Activated T-cell treated with anti-CD3 and anti-CD28 coated beads, Interleukin-2, amount 50 U/mL, for 72 hours (primary cell): ENCODE measurements at places on chromosomes 16 and 17. TPM values are rescaled to one million over a fixed set of nuclear protein-coding genes. Genes with fewer than 3 reads are reported as not detected.

CAPN15 gene
- 58.5 TPM for total RNA-seq

DNA sequence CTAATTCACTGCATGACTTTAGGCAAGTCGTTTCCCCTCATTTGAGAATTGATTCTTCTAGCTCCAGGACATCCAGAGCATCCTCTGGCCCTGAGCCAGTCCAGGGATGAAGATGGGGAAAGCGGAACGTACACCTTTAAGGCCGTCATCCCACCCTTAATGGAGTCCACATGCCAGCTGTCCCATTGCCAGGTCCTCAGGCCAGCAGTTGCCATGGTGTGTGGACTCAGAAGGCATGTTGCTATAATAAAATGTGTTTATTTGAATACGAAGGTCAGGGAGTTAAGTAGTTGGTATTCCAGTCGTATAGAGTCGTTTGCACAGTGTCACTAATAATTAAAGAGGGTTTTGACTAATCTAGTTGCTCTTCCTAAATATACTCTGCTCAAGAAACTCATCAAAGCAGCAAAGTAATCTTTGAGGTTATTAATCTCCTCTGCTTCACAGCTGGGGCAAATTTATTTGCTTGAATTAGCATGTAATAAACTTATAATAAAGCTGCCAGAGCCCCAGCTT, 30.4 kb downstream of the CCDC182 start:
- peaks cover 3% of the 10 kb centered on the region for H3K36me3 ChIP-seq
- no peak overlapping the region for H3K4me3 ChIP-seq
- no peaks in the 10 kb centered on the region for H3K4me1 ChIP-seq

DNA sequence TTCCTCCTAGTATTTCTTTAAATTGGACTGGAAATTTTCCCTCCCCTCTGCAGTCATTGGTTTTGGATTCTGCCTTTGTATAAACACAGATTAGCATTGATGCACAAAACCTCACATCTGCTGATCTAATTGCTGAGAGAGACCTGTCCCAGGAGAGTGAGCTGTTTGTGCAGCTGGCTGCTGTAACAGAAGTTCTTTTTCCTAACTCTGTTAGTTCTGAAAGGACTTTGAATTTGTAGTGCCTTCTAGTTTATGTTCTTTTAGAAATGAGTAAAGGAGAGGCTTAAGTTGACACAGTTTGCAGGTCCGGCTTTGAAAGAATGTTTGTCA, 45.2 kb upstream of the KPNB1 start:
- no peak overlapping the region for H3K4me3 ChIP-seq
- H3K4me1 ChIP-seq: peaks cover 6% of the 10 kb centered on the region
- H3K36me3 ChIP-seq: peaks cover 30% of the 10 kb centered on the region
- peak overlapping the region; percentile 78 for H3K27ac ChIP-seq
- H3K27me3 ChIP-seq: no peaks in the 10 kb centered on the region

GRCh38 chr16:83774066-83774465, 33.7 kb upstream of the HSBP1 start:
- no peak for DNase-seq
- no peak overlapping the region for H3K27ac ChIP-seq
- H3K4me3 ChIP-seq: no peak overlapping the region
- no peaks in the 10 kb centered on the region for H3K36me3 ChIP-seq
